ENCODE measurements at places on chromosomes 2 and 18.

- peak; percentile 31 for DNase-seq
These were observed 861 bp downstream of the LTBP1 start for GRCh38 chr2:32947484-32948143.

DNA sequence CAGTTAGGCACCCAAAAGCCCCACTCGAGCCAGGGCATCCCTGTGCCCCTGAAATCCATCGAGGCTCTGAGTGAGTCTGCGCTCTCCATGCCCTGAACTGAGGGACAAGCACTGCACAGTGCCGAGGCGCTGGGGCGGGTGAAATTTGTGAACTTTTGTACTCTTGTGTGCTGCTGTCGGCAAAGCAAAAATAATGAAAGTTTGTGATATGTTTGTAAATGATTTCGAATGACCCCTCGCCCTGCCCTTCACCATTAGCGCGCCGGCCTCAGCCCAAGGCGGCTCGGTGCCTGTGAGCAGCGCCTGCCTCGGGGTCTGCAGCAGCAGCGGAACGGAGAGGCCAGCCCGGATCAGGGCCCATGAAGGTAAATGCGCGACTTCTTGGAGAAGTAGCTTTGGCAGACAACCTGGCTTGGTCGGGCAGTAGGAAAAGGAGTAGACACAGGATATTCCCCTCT is 1.8 kb upstream of the HOXD4 start:
- no peak overlapping the region for H3K4me3 ChIP-seq
- H3K4me1 ChIP-seq, result no peaks in the 10 kb centered on the region
- H3K27me3 ChIP-seq, result peaks cover 86% of the 10 kb centered on the region
- H3K36me3 ChIP-seq, result peaks cover 3% of the 10 kb centered on the region
- no peak overlapping the region for H3K27ac ChIP-seq

DNA sequence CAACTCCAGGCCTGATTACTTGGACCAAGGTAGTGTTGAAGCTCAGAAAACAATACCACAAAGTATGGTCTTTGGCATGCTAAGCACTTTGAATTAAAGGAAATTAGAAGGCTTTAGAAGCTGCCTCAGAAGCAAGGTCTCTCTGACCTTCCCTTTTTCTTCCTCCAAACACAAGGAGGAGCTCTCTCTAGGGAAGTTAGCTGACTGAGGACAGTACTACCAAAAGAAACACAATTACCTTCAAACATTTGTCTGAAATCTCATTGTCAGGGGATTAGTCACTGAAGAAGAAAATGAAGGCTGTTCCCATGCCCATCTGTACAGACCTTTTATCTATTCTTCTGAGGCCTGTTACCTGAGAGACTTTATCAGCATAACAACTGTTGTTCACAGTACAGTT is 279.3 kb downstream of the CDH20 start:
- H3K36me3 ChIP-seq, result no peaks in the 10 kb centered on the region
- peaks cover 19% of the 10 kb centered on the region for H3K27me3 ChIP-seq
- no peak overlapping the region for H3K4me3 ChIP-seq
- no peak for DNase-seq

DNA sequence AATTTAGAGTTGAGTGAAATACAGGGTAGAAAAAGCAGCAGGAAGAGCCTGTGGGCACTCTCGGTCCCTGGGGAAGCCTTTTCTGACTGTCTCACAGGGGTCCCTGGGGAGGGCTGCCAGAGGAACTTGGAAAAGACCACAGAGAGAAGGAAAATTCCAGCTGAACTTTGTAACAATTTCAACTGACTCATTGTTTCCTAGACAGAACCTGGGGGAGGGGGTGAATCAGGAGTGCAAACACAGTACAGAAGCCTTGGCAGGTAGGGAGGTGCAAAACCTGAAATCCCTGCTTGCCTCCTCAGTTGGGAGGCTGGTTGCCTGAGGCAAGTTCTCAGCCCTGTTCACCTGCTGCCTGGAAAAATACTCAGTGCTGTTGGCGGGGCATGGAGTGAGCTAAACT is 106.8 kb downstream of the GRB14 start:
- H3K4me1 ChIP-seq, result no peaks in the 10 kb centered on the region
- no peak for DNase-seq
- no peaks in the 10 kb centered on the region for H3K36me3 ChIP-seq
- H3K27me3 ChIP-seq, result no peaks in the 10 kb centered on the region
- H3K27ac ChIP-seq, result no peak overlapping the region
- no peak overlapping the region for H3K4me3 ChIP-seq

GRCh38 chr18:13502585-13502984 is 223.8 kb downstream of the FAM210A start:
- no peaks in the 10 kb centered on the region for H3K27me3 ChIP-seq
- H3K4me3 ChIP-seq, result no peak overlapping the region
- H3K36me3 ChIP-seq, result peaks cover 28% of the 10 kb centered on the region
- no peak for DNase-seq

Measured in activated T-helper 2 cell treated with anti-CD3 and anti-CD28 coated beads, Interferon-gamma antibody, Interleukin-2, Interleukin-4, amounts not matched to agents 10 μg/mL and 5 μg/mL and 100 μg/mL, durations not matched to agents 14 hours and 24 hours and 36 hours (primary cell).